ENCODE measurements at places on chromosomes 4 and X.

DNA sequence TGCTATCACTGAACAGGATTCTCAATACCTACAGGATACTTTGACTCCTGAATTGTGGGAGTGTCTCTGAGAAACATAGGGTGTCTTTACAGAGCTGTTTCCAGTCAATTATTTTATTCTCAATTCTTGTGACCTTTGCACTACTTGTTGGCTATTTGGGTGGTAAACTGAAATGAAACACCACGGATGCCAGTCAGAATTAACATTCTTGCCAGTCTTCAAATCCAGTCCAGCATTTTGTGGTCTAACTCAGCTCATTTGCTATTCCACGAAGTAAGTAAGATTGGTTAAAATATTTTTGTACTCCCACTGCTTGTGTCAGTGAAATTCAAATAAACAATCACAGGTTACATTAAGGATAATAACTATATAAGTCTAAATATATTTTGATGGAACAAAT lies 197.9 kb downstream of the ANKRD50 start:
- DNase-seq, result no peak

- no peak for DNase-seq
Observed at GRCh38 chr4:84573385-84574068, 9.4 kb upstream of the CDS1 start.

DNA sequence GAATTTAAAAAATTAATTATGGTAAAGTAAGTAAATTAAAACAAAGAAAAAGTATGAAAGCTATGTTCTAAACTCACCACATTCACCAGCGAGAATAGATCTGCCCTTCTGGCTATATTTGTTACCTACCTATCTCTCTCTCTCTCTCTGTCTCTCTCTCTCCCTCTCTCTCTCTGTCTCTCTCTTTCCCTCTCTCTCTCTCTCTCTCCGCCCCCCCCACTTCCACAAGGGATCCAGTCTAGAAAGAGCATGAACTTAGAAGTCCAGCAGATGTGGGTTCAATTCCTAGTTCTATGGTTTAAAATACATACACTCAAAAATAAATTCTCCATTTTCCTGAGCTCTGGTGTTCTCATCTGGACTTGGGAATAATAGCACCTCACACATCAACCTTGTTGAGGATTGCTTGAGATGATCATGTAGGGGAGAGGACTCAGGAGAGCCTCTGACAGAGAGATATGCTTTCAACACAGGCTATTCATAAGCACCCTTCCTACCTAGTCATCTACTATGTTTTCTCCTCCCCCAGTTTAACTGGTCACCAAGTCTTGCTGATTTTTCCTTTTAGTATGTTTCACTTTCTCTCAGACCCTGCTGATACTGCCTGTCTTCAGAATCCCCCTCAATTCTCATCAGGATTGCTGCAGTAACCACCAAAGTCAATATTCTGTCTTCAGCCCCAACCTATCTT lies 64.7 kb downstream of the SLC7A11 start:
- no peak for DNase-seq

GRCh38 chrX:120752431-120753082 lies 122.7 kb upstream of the C1GALT1C1 start:
- DNase-seq, result no peak

GRCh38 chr4:107071108-107071507 lies 35.0 kb upstream of the DKK2 start:
- no peak for DNase-seq

DNA sequence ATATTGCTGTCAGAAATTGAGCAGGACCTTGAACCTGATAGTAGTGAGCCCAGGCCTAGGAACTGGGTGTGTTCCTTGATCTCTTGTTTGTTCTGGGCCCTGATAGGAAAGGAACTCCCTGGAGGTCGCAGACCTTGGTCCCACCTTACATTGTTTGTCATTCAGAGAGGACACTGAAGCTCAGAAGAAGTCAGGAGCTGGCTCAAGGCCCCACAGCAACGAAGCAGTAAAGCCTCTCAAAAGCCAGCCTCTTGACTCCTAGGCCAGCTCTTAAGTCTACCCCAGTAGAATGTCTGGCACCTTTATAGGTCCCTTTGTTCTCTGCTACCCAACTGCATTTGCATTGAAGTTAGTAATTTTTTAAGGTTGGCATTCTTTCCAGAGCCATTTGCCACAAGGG lies 46.8 kb downstream of the MAMLD1 start:
- no peak for DNase-seq

DNA sequence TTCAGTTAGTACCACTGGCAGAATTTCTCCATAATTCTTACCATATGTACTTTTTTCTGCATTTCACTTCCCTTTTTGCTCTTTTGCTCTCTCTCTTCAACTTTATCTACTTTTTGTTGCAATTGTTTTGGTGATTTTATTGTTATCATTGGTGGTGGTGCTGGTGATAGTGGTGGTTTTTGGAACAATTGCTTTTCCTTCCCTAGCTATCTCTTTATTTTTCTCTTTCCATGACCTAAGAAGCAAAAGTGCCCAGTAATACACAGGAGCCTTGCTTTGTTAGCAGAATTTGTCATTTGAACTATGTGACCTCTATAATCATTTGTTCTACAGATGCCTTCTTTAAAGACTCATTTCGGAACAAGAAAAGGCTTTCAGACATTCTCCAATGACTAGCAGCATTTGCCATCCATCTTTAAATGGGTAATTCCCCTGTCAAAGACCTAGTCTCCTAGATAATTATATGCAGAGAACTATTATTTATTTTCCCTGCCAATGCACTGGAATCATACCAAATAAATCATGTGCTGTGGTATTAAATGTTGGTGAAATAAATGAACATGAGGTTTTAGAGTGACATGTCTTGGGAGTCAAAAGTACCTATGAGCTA lies 154.5 kb downstream of the GASK1B start:
- DNase-seq, result no peak

- DNase-seq, result no peak
Observed at GRCh38 chr4:143668930-143669552, 31.4 kb downstream of the FREM3 start.
